ENCODE measurements at places on chromosomes 1 and 21.
A peak's percentile ranks its signal among the peaks of the same experiment; 100 is the strongest.

DNA sequence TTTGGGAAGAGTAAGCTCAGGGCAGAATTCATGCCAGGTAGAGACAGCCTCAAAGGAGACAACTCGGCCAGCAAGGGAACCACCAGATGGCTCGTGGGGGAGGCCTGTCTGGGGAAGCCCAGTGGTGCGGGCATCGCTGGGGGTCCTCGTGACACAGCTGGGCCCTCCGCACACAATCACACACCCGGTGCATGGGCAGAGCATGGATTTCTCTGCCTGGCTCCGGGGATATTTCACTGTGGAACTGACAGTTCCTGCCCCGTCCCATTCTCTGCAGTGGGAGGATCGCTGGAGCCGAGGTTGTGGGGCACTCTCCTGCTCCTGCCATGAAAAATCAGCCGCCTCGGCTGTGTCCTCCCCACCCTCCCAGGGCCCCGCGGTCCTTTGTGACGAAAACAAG is 108.0 kb downstream of the CRYAA start:
- DNase-seq = no peak

DNA sequence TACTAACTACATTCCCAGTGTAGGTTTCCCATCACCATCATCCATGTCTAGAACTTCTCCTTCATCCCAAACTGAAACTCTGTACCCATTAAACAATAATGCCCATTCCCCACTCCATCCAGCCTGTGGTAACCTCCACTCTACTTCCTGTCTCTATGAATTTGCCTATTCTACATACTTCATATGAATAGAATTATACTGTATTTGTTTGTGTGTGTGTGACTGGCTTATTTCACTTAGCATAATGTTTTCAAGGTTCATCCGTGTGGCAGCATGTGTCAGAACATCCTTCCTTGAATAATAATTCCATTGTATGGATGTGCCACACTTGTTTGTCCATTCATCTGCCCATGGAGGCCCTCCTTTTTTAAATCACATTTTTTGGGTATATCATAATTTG is 35.7 kb downstream of the ATP2B4 start:
- DNase-seq = no peak

DNA sequence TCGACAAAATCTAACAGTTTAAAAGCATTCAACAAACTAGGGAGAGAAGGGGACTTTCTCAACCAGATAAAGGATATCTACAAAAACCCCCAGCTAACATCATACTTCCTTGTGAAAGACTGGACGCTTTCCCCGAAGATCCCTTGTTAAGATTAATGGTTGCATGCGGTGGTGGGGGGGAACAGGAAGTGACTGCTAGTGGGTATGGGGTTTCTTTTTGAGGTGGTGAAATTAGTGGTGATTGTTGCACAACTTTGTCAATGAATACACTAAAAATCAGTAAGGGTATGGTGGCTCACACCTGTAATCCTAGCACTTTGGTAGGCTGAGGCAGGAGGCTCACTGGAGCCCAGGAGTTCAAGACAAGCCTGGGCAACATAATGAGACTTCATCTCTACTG is 26.9 kb upstream of the EYA3 start:
- DNase-seq = no peak

DNA sequence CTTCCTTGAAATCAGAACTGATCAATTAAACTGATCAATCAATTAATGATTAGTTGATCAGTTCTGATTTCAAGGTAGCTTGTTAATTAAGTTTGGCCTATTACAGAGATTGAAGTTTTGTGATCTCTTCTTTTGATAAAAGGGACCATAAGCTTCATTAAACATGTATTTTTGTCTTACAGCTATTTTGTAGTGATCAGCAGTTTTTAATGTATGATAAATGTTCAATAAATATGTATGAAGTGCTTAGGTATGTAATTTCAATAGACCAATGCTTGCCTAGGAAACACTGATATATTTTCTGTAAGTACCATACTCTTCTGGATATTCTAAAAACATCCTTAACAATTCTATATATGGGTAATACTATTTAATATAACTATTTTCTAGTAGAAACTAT is 569.6 kb downstream of the BRINP3 start:
- no peak for DNase-seq

GRCh38 chr1:65069011-65069565 is 78.9 kb upstream of the AK4 start:
- DNase-seq = no peak

DNA sequence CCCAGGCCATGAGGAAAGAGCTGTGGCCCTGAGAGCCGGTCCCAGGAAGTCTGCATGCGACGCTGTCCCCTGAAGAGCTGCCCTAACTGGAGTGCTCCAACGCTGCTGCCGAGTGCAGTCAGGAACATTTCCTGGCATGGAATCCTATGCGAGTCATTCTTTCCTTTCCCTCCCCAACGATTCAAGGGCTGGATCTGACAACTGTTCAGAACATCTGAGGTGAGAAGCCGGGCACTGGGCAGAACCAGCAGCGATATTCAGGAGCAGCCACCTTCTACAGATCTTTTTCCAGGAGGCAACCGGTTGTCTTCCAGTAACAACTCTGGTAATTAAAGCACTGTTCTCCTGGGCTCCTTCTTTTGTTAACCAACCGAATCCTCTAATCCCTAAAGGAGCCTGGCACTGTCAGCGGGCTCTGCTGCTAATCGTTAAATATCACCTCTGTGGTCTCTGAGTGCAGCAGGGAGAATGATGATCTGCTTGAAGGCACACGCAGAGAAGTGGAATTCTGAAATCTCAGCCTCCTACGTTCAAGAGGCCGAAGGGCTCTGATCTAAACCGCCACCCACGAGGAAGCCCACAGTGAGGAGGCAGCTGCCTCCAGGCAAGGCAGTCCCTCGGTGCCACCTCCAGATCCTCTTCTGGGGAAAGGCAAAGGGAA is 55.8 kb downstream of the SLC45A1 start:
- DNase-seq = peak; percentile 87

DNA sequence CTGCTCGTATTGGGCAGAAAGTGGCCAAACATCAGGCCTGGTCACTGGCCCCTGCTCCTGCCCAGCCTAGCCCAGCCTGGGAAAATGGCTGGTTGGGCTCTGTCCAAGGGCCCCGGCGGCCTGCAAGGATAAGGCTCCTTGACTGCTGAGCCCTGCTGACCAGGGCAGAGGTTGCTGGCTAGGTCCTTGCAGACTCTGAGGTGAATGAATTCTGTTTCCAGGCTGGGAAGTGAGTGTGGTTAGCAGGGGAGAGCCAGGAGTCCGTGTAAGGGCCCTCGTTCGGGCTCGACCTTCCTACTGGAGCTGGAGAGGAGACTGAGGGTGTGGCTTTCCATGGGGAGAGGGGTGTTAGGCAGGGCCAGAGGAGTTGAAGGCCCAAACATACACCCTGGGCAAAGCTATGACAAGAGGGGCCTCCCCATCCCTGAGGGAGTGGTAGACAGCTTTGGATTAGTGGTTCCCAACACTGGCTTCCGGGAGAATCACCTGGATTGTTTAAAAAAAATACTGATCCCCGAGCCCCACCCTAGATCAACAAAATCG is 20.6 kb downstream of the CSF1 start:
- peak; percentile 30 for DNase-seq

DNA sequence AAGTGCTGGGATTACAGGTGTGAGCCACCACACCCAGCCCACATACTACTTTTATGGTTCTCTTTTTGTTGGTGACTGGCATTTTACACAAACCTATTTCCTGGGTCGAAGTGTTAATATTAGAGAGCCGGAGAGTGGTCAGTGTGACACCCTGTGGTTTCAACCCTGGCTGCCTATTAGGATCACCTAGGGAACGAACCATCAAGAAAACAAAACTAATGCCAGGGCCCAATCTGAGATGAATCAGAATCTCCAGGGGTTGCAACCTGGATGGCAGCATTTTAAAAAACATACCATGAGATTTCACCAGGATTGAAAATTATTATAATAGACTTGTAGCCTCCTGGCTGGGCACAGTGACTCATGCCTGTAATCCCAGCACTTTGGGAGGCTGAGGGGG is 6.1 kb downstream of the MRPS21 start:
- no peak for DNase-seq

GRCh38 chr1:104726917-104727316 is 977.2 kb downstream of the AMY1C start:
- no peak for DNase-seq

GRCh38 chr1:225449774-225450173 is 21.9 kb upstream of the LBR start:
- no peak for DNase-seq

- DNase-seq = peak; percentile 41
Measured at GRCh38 chr1:193406901-193407300, 220.5 kb upstream of the B3GALT2 start.

DNA sequence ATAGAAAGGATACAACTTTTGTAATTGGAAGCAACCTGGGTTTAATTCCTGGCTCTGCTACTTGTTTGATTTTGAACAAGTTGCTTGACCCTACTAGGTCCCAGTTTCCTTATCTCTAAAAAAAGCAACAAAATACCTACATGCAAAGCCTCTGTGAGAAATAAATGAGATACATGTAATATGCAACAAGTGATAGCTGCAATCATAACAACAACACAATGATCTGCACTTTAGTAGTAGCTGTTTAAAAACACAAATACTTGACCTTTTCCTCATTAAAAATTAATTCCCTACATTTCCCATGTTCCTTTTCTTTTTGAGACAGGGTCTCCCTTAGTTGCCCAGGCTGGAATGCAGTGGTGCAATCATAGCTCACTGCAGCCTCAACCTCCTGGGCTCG is 40.0 kb downstream of the FRRS1 start:
- no peak for DNase-seq
